ENCODE measurements at places on chromosomes 3 and 15.
A peak's percentile ranks its signal among the peaks of the same experiment; 100 is the strongest.

GRCh38 chr15:57061696-57062095, 143.3 kb downstream of the TCF12 start:
- DNase-seq: no peak

DNA sequence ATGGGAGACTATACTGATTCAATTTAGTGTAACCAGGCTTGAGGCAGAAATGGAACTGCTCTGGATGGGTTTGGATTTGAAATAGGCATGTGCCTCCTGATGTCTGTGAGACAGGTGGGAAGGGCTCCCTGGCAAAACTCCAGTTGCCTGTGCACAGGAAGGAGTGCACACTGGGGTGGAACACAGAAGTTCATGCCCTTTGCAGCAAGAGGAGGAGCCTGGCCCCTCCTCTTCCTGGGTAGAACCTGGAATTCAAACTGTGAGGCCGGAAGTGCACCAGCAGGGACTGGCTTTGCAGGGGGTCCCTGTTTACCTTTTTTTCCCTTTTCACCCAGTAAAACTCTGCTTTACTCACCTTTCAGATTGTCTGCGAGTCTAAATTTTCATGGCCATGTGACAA, 99.9 kb downstream of the GMPS start:
- DNase-seq: no peak

DNA sequence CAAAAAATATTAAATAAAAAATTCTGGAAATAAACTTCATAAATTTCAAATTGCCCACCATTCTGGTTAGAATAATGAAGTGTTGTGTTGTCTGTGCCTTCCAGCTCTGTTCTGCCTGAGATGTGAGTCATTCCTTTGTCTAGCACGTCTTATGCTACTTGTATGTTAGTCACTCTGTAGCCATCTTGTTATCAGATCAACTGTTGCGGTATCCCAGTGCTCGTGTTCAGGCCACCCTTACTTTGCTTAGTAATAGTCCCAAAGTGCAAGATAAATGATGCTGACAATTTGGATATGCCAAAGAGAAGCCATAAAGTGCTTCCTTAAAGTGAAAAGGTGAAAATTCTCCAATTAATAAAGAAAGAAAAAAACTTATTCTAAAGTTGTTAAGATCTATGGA, 527.5 kb downstream of the NAALADL2 start:
- no peak for DNase-seq

GRCh38 chr3:155617346-155617925, 127.4 kb downstream of the PLCH1 start:
- DNase-seq: no peak

DNA sequence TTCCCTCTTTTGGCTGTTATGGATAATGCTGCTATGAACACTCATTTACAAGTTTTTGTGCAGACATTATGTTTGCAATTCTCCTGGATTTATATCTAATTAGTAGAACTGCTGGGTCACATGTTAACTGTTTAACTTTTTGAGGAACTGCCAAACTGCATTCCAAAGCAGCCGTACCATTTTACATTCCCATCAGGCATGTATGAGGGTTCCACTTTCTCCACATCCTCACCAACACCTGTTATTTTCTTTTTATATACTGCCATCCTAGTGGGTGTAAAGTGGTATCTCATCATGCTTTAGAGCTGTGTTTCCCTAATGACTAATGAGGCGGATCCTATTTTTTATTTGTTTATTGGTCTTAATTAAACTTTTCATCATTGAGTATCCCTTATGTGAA, 9.2 kb downstream of the KPNA4 start:
- DNase-seq: no peak

DNA sequence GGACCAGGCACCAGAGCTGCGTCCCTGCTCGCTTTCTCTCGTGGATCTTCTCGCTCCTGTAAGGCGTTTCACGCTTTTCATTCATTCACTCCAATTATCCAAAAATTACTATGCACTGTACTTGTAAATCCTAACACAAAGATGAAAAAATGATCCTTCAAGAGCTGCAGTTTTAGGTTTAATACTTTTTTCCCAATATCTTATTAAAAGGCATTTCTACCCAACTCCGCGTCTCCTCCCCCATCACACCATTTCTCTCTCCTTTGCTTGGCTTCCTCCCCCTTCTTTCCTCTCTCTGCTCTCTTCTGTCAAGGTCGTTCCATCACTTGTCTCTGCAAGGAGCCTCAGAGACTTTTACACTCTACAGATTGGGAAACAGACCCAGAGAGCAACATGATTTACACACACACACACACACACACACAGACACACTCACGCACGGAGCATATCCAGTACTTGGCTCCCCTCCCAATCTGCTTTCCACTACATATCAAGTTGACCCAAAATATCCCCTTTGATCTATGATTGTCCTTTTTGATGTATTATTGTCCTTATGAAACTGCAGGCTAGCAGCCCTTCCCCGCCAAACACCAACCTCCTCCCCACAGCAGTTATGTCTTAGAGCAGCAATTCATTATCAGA, 479 bp upstream of the CLDN1 start:
- no peak for DNase-seq

GRCh38 chr15:70087708-70088352, 9.9 kb downstream of the TLE3 start:
- DNase-seq: no peak

- no peak for DNase-seq
Observed at GRCh38 chr3:3586843-3587646, 212.2 kb upstream of the LRRN1 start.

DNA sequence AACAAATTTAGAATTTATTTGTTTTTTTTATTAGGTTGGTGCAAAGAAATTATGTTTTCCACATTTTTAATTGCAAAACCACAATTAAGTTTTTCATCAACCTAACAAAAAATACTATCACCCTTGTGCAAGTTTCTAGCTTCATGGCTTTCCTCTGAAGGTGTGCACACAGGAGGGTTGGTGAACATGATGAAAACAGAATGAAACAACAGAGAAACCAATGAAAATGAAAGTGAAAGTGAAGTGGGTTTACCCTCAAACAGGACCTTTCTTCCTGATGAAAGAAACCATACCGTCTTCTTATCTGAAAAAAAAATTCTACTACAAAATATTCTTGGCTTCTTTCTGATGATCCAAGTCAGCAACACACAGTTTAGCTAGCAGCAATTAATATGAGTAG, 71.9 kb upstream of the FEZF2 start:
- no peak for DNase-seq

DNA sequence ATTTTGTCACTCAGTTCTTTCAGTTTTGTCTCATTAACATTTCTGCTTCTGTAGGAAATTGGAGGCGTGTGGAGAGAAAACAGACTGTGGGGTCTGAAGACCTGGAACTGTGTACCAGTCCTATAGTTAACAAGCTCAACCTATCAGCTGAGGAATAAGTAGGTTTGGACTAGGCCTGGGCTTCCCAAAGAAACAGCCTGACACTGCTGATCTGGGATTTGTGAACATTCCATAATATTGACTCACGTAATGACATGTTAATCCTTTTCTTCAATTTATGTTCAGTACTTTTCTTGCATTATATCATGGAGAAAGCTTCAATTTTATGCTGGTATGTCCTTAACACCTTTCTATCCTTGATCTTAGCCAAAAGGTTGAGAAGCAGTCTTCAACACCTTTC, 181.6 kb upstream of the RORA start:
- DNase-seq: no peak

- DNase-seq: no peak
Observed at GRCh38 chr3:20160230-20160629, 25.8 kb downstream of the SGO1 start.

GRCh38 chr3:179038216-179038898, 33.3 kb downstream of the ZMAT3 start:
- DNase-seq: no peak

GRCh38 chr15:79896131-79896633, 632 bp downstream of the MTHFS start:
- DNase-seq: no peak

DNA sequence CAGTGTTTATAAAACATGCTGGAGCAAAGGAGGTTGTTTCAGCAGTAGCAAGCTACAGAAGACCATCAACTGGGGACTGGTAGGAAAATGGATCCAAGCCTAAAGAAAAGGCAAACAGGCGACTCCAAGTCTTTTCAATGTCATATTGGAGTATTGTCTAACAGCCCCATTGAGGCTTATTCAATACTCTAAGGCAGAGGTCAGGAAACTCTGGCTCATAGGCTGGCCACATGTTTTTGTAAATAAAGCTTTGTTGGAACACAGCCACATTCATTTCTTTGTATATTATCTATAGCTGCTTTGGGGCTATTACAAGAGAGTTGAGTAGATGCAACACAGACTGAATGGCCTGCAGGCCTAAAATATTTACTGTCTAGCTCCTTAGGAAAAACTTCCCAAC, 77.5 kb downstream of the RPL22L1 start:
- no peak for DNase-seq

DNA sequence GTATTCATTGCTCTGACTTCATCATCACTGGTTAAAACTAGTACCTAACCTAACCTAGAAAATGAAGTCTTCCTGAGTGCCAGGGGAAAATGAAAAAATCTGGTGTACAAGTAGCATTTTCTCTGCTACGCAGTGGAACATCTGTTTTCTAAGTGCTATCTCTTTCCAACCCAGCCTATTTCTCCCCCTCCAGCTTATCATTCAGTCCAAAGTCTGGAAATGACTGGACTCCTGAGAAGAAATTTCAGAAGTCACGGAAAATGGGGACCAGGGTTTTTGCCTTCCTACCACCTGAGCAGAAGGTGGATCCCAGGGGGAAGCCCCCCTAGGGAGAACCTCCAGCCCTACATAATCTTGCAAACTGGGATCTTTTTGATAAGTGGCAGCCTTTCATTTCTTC, 9.6 kb upstream of the GLCE start:
- DNase-seq: no peak

DNA sequence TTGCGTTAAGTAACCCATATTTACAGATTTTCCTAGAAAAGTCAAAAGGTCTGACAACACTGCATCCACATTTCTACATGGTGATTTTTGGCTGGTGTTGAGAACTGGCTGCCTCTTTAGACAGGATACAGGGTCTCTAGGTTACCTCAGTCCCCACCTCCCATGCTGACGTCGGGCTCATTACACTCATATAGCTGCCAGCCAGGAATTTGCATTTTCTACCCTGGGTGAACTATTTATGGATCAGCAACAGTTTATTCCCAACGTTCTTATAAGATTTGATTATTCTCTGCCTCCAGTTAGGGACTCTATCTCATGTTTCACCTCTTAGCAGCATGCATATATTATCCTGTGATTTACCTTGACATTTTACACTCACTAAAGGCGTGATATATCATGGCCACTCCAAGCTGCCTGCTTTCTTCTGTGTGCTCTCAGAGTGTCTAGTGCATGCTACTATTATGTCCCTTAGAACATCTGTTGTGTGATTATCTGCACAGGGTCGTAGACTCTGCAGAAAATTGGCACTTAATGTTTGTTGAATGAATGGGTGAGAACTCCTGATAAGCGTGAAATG, 49.0 kb downstream of the CLDN11 start:
- no peak for DNase-seq

DNA sequence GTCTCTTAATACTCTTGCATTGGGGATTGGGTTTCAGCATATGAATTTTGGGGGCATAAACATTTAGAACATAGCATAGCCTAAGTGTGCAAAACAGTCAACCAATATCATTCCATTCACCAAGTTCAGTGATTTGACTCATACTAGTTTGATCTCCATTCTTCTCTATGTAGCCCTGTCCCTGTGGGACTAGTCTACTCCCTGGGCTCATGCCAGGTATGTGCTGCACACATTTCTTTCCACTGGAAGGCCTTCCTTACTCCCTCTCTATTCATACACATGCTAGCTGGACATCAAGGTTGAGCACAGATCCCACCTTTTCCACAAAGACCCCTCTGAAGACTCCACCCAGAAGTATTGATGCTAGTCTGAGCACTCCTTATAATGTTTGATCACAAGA, 5.1 kb downstream of the ZDHHC23 start:
- DNase-seq: no peak

GRCh38 chr3:107848351-107848915, 242.4 kb downstream of the CD47 start:
- DNase-seq: no peak

GRCh38 chr3:64027658-64028057, 4.4 kb upstream of the PSMD6 start:
- DNase-seq: no peak

DNA sequence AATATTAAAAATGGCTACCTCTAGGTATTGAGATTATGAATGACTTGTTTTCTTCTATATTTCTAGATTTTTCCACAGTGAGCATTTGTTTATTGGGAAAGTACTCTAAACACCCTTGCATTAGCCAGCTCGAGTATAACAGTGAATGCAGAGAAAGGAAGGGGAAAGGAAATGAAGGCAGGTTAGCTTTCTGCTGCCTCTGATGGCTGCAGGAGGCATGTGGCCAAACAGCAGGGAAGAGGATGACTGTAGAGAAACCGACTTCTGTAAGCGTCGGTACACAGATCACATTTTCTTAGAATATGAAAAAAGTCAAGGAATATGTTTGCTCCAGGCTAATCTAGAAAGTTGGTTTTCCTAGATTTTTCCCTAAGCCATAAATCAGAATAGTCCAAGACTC, 19.8 kb downstream of the GNB5 start:
- DNase-seq: no peak

GRCh38 chr3:27606537-27606936, 115.6 kb downstream of the EOMES start:
- no peak for DNase-seq

- DNase-seq: no peak
Observed at GRCh38 chr15:57060799-57061198, 142.4 kb downstream of the TCF12 start.

- DNase-seq: peak; percentile 41
Observed at GRCh38 chr15:73851689-73852088, 21.7 kb upstream of the TBC1D21 start.

DNA sequence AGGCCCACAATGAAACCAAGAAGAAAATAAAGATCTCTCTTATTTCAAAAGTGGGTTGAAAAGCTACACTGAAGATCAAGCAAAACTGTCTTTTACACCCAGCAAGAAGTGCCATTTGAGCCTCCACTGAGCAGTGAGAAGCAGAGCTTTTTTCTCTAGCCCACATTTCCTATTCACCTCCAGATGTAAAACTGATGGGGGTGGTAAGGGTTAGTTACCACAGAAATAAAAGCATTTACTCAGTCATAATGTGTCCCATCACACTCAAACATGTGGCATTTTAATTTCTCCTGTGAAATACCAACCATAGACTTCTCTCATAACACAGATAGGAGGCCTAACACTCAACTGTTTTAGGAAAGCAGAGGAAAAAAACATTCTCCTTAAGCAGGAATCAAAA, 21.0 kb downstream of the IFT57 start:
- DNase-seq: no peak

DNA sequence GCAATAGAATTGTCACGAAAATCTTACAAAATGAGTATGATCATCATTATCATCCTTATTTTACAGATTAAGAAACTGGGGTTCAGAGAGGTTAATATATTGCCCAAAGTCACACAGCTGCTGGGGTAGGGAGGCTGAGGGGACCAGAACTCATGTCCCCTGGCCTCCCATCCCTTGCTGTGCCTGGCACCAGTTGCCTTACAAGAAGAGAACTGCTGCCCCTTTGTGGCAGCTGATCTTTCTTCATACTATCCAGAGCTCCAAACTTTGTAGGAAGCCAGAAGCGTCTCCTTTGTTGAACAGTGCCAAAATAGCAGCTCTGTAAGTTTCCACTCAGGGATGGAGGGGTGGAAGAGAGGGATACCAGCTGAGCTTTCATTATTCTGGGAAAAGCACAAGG, 236.8 kb upstream of the TBC1D5 start:
- DNase-seq: no peak

GRCh38 chr15:81814882-81815455, 230.8 kb downstream of the MEX3B start:
- no peak for DNase-seq

Measured in stimulated activated CD4-positive, alpha-beta T cell treated with anti-CD3 and anti-CD28 coated beads, Interleukin-4, amount 100 ng/mL, for 48 hours (primary cell).